NCI-H2081 (cell line): ENCODE measurements at places on chromosomes 5 and 9.
A peak's percentile ranks its signal among the peaks of the same experiment; 100 is the strongest.

- no peak for DNase-seq
These were observed 21.3 kb downstream of the KCTD16 start for GRCh38 chr5:144191998-144192397.

DNA sequence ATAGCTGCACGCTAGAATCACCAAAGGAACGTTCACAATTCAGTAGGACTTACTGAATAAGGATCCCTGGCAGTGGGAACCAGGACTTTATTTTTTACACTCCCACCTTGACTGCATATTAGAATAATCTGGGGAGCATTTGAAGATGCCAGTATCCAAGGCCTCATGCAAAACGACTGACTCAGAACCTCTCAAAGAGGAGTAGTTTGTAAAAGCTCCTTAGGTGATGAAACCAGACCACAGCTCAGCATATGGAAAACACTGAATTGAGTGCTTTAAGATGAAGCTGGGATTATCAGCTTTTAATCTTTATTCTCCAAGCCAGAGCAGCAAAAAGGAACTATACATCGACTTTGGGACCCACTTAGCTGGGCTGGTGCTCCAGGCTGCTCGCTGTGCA is 288.3 kb downstream of the MLLT3 start:
- no peak for DNase-seq

DNA sequence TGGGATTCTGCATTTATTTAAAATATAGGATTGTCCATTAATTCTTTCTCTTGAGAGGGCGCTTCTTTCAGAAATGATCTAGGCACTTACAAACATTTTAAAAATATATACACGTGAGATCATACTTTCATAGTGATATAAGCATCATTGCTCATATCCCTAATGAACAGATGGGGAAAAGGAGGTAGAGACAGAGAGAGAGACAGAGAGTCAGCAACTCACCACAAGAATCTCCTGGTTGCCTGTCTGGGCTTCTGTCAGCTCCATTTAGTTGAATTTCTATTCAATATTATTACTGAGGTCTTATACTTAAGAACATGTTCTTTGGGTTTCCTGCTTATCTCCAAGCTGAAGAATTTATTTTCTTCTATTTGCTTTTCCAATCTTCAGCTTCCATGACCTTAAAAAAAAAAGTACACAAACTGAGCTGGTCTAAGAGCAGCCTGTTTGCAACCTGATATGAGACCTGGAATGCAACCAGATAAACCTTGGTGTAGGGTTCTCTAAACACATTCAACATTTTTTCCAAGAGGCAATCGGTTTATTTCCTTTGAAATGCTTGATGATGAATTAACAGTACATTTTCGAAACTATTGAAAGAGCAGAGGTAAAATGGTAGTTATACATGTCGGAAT is 51.6 kb upstream of the LIFR start:
- no peak for DNase-seq

DNA sequence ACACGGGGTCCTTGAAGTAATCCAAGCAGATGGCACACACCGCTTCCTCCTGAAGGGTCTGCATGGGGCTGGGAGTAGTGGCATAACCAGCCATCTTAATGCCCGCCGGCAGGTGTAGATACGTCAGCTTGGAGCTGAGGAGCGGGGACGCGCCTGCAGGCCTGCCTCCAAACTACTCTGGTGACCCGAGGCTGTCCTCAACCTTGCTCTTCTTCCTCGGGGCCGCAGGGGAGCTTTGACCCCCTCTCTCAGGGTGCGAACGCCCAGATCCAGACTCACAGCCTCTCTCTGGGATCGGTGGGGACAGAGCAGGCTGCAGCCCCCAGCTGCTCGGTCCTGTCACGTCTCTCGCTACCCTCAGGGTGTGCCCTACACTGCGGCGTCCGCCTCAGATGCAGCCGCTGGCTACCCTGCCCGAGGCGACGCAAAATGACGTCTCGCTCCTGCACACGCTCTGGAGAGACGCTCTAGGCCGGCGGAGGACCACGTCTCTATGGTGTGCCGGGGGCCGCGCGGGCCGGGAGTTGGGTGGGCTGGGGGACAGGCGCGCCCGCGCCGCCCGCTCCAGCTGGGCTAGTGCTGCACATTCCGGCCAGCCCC is at the start of gene TRIM52:
Gene TRIM52, minus strand, starts transcription at position 424 of the 600 bp plus-strand sequence. Its CDS starts 330 bp downstream, at position 94.
- DNase-seq, result no peak

DNA sequence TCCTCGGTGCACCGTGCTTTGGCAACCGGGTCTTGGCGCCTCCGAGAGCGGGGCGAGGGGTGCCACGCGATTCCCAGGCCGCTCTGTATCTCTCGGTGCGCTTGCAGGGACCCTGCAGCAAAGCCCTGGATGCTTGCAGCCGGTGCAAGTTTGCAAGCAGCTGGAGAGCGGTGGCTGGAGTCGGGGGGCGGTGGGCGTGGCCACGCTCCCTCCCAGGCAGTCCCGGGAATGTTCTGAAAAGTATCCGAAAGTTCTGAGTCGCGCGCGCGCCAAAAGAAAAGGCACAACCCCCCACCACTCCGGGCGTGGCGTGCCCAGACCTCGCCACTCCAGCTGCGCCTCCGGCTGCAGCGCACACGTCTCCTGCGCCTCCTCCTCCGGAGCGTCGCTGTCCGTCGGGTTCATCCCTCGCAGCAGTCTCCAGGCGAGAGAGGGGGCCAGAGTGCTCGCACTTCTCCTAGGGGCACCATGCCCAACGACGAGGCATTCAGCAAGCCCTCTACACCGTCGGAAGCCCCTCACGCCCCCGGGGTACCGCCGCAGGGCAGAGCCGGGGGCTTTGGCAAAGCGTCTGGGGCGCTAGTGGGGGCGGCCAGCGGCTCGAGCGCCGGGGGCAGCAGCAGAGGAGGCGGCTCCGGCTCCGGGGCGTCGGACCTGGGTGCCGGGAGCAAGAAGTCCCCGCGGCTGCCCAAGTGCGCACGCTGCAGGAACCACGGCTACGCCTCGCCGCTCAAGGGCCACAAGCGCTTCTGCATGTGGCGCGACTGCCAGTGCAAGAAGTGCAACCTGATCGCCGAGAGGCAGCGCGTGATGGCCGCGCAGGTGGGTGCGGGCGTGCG is at the start of gene DMRT1:
Gene DMRT1, plus strand, starts transcription at position 327 of the 839 bp plus-strand sequence. Its CDS starts 142 bp downstream, at position 469.
- no peak for DNase-seq

- no peak for DNase-seq
These were observed 219.0 kb upstream of the PIK3R1 start for GRCh38 chr5:67996596-67996995.

DNA sequence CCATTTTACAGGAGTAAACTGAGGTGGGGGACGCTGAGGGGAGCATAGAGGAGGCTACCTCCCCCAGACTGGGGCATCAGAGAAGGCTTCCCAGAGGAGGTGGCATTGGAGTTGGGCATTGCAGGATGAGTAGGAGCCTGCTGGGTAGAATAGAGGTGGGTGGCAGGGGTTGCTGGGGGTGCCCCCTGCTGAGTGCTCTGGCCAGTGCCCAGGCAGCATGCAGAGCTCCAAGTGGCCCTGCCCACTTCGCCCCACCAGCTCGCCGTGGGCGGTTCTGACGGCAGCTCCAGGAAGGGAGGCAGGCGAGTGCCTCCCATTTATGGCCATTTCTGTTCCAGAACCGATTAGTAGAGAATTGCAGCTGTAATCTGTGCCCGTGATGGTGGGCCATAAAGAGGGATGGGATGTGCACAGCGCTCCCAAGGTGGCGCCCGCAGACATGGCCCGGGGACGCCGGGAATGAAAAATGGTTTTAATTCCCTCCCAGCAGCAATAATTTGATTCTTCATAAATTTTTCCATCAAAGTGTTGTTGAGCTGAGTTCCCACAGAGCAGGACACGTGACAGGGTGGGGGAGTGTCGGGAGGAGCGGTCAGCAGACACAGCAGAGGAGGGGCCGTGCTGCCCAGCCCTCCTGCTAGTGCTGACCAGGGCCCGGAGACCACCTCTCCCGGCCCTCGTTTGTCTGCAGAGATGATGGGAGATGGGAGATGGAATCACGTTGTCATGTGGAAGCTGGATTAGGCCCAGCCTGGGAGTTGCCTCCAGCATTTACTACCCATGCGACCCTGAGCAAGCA is 75.5 kb downstream of the LMX1B start:
- DNase-seq, result no peak

GRCh38 chr5:158058208-158059120 is 199.5 kb upstream of the CLINT1 start:
- no peak for DNase-seq

DNA sequence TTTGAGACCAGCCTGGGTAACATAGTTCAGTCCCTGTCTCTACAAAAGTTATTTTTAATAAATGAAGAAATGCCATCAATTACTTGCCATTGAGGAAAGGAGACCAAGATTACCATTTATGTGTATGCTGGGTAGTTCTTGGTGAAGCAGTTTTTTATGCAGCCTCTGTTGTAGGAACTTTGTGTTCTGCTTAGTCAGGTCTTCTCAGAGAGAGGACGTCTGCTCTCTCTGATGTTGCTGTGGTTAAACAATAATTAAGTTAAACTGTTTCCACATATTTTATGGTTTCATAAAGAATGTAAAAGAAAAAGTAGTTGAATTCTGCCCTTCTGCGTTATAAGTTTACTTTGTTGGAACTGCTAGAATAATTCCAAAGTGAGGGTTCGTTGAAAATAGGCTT is 210.5 kb downstream of the KDM4C start:
- DNase-seq, result no peak

- no peak for DNase-seq
These were observed 35.3 kb downstream of the C5orf15 start for GRCh38 chr5:133933169-133933509.

GRCh38 chr5:54301849-54302248 is 8.5 kb downstream of the ARL15 start:
- DNase-seq, result no peak

- no peak for DNase-seq
These were observed 42.8 kb downstream of the BAAT start for GRCh38 chr9:101341958-101342357.

DNA sequence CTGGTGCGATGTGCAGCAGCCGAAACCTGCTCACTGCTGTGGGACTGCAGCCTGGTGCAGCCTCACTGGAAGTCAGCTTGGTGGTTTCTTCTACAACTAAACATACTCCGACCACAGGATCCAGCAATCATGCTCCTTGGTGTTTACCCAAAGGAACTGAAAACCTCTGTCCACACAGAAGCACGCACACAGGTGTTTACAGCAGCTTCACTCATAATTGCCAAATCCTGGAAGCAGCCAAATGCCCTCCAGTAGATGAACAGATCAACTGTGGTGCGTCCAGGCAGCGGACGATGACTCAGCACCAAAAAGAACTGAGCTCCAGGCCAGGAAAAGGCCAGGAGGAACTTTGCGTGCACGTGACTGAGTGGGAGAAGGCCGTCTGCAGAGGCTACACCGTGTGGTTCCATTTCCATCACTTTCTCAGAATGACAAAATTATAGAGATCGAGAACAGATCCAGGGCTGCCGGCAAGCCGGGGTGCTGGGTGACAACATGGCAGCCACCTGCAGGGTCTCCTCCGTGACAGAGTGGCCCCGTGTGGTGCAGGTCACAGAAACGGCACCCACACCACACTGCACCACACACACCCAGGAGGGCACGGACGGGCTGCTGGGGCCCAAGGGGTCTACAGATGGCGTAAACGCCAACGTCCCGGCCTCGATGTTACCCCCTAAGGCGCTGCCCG is 23.1 kb upstream of the NSMF start:
- peak; percentile 46 for DNase-seq

GRCh38 chr5:140346348-140347221 is at the start of gene HBEGF:
TSS of gene HBEGF (minus strand) at chr5:140346603. CDS start at chr5:140346328, 275 bp downstream.
- DNase-seq, result peak; percentile 65

DNA sequence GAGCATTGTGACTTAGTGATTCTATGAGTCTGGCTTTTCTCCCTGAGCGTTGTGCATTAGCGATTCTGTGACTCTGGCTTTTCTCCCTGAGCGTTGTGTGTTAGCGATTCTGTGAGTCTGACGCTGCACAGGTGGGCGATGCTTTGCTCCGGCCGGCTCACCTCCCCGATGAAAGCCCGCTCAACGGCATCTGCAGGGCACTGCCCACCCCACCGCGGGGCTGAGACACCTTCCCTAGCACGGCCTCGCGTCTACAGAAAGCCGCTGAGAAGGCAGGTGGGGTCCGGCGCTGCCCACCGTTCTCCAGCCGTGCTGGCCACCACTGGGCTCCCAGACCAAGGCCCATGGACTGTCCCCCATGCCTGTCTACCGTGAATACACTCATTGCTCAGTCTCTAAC is 12.8 kb upstream of the SLC9A3 start:
- DNase-seq, result no peak

DNA sequence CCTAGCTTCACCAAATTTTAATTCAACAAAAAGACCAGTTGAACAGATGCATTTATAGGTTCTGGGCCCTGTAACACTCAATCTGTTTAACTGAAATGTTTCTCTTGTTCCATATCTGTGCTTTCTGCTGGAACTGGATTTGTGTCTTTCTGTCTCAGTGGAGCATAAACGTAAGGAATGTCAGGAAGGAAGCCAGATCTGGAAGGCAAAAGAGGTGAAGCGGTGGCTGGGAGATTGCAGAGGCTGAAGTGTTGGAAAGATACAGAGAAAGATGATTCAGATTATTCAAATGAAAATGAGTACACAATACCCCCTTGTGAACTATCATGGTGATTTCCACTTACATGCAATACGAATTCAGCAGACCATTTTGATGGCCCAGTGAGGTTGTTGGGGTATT is 406.8 kb downstream of the BRINP1 start:
- no peak for DNase-seq

DNA sequence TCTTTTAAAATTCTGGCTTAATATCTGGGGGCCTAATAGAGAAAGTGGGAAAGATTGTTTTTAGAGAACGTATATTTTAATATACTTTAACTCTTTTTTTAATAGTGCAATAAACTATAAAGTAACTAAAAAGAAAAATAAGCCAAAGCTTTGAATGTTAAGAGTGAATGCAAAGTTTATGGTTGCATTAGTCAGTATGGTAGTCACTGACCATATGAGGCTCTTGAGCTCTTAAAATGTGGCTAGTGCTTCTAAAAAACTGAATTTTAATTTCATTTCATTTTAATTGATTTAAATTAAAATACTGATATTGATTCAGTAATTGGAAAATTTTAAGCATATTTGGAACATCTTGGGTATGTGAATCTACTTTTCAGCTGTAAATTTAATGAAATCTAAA is 310.7 kb downstream of the PJA2 start:
- DNase-seq, result no peak

GRCh38 chr5:142719836-142720370 is 34.0 kb upstream of the FGF1 start:
- DNase-seq, result no peak

DNA sequence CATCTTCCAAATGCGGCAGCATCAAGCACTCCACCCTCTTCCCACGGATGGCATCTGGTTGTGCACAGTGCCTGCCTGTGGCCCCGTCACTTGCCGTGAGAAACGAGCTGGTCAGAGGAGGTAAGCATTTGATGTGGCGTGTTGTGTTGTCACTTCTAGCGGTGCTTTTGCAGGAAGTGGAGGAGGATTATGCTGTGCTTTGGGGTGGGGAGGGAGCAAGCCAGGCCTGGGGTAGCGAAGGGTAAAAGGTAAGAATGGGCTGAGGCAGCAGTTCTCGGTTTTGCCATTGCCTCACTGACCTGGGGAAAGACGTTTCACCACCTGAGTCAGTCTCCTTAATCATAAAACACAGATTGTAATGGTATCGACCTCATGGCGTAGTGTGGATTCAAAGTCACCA is 2.3 kb upstream of the POMT1 start:
- DNase-seq, result no peak

DNA sequence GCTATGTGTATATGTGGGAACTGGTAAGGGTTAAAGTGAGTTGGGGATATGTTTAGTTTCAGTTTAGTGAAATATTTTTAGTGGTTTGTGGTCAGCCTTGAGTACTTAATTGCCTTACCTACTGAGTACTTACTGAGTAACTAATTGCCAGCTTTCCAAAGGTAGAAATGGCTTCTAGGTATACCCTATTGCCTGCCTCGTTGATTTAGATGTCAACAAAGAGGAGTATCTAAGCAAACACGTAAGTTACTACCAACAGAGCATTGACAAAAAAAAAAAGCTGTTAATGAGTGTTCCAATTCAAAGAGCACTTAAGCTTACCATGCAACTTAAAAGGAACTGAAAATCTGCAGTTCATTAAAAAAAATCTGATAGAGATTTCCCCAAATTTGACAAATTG is 8.8 kb downstream of the ATP10B start:
- peak; percentile 30 for DNase-seq
